ENCODE measurements at places on chromosomes 12 and 14.

- DNase-seq = no peak
Measured at GRCh38 chr12:121560392-121561008, 20.3 kb downstream of the KDM2B start.

GRCh38 chr12:22101749-22102243 lies 55.8 kb downstream of the CMAS start:
- DNase-seq = no peak

- no peak for DNase-seq
Measured at GRCh38 chr12:112350593-112351592, 31.3 kb downstream of the HECTD4 start.

DNA sequence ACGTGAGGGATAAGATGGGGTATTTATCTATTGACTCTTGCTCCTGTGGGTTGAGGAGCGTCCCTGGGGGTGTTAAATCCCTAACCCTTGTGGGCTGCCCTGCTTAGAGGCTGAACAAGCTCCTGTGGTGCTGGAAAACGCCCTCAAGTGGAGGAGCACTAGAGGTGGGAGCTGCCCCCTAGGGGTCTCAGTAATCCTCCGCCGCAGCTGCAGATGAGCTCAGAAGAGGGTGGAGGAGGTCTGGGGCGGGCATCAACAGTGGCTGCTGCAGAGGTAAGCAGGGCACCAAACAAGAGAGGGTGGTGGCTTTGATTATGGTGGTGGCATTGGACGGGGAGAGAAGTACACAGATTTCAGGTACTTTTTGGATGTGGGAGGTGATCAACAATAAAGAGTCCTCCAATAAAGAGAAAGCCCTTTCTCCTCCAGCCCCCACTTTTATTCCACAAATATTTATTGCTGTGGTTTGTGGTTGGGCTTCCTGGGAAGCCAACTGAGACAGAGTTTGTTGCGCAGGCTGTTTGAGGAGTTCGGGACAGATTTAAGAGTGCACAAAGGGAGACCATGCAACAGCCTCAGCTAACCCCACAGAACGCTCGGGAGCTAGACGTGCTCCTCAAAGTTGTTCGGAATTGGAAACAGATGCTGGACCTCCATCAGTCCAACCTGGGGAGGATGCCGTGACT lies 179.9 kb downstream of the ADCK1 start:
- no peak for DNase-seq

GRCh38 chr12:24975425-24975824 lies 26.5 kb upstream of the BCAT1 start:
- DNase-seq = no peak

- DNase-seq = no peak
Measured at GRCh38 chr12:77299910-77300669, 234.7 kb upstream of the E2F7 start.

DNA sequence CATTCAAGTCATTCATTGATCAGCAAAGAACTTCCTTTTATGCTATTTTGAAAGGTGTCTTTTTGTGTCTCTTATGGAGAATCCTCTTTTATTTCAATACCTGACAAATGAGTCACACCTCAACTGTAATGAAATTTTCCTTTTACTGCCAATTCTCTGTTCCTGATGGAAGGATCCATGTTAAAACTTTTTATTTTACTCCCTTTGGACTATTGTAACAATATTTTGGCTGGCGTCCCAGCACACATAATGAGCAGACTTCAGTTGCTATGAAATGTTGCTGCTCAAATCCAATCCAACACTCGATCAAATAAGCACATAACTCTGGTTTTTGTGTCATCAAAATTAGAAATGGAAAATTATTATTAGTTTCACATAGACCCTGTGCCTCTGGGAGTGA lies 21.9 kb upstream of the SLC15A5 start:
- no peak for DNase-seq

- no peak for DNase-seq
Measured at GRCh38 chr12:20810487-20810886, at the start of gene SLCO1B3. TSS of gene SLCO1B3 (plus strand) at chr12:20810705. CDS start at chr12:20815739, 5,034 bp downstream.

DNA sequence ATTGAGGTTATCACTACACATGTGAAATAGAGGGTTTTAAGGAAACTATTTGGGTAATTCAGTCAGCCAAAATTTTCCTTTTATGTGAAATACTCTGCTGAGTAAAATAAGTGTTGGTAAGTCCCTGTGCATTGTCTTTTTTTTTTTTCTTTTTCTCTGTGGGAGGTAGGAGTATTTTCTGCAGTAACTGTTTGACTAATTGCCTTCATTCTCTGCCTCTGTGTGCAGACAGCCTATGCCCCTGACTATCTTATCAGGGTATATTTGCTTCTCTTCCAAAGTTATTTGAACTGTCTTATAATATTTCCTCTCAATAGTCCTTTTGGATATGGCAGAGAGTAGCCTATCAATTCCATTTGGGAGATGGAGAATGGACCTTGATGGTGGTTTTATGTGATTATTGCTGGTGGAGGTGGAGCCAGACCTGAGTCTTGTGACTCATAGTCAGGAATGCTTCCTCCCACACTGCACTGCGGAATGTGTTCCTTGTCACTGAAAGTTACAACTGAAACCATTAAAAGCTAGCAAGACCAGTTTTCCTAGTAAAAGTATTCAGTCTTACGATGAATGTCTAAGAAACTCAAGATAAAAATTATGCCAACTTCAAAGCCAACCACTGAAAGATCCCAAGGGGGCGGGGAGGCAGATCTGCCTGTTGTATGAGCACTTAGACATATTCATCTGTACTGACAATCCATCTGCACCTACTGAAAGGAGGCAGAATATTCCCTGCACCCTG lies 40.9 kb upstream of the STXBP6 start:
- DNase-seq = peak; percentile 54

GRCh38 chr14:49636866-49637265 lies 1.8 kb upstream of the DNAAF2 start:
- DNase-seq = no peak

GRCh38 chr12:49549735-49550692 lies 11.2 kb downstream of the KCNH3 start:
- DNase-seq = no peak

- DNase-seq = no peak
Measured at GRCh38 chr12:21384261-21384660, 11.6 kb downstream of the IAPP start.

DNA sequence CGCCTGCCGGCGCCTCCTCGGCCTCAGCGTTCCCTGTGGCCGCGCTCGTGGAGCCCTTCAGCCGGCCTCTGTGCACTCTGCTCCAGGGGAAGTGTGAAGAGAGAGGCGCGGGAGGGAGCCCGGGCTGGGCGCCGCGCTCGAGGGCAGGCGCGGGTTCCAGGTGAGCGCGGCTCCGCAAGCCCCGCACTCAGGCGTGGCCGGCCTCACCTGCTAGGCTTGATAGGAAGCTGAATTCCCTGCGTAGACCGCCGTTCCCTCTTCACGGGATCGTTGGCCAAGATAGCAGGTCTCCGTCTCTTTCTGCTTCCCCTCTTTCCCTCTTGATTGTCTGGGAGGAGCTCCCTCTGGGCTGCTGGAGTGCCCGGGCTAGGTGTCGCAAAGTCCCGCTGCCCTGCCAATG lies 89.7 kb downstream of the ASCL4 start:
- no peak for DNase-seq

- no peak for DNase-seq
Measured at GRCh38 chr14:31251028-31251958, 43.7 kb upstream of the HECTD1 start.

DNA sequence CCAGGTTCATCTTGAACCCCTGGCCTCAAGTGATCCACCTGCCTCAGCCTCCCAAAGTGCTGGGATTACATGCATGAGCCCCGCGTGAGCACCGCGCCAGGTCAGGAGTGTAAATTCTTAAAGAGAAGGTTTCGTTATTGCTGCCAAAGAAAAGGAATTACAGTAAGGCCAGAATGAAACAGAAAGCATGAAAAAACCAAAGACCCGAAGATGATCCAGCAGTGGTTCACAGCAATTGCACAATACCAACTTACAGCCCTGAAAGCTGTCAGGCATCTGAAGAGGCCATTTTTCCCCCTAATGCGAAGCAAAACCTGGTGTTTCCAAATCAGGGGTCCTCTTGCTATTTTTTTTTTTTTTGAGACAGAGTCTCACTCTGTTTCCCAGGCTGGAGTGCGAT lies 10.3 kb downstream of the RBM23 start:
- no peak for DNase-seq

GRCh38 chr14:38168416-38168815 lies 39.3 kb upstream of the SSTR1 start:
- DNase-seq = no peak

- no peak for DNase-seq
Measured at GRCh38 chr12:50562520-50563433, 58.0 kb downstream of the DIP2B start.

- no peak for DNase-seq
Measured at GRCh38 chr14:70810621-70811020, 1.3 kb upstream of the MAP3K9 start.

DNA sequence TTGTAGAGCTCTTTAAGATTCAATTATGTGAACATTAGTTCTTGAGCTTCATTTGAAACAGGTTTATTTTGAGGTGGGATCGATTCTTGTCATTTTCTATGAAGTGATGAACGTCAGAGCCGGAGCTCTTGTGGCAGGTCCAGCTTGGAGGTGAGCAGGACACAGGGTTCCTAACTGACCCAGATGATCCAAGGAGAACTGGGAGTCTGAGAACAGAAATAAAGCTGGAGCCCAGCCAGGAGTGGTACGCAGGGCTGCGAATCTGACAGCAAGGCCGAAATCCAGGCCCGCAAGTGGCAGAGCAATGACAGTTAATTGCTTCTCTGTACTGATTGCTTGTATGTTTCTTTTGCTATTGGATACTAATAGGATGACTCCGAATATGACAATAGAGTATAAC lies 46.5 kb downstream of the EML1 start:
- DNase-seq = no peak

DNA sequence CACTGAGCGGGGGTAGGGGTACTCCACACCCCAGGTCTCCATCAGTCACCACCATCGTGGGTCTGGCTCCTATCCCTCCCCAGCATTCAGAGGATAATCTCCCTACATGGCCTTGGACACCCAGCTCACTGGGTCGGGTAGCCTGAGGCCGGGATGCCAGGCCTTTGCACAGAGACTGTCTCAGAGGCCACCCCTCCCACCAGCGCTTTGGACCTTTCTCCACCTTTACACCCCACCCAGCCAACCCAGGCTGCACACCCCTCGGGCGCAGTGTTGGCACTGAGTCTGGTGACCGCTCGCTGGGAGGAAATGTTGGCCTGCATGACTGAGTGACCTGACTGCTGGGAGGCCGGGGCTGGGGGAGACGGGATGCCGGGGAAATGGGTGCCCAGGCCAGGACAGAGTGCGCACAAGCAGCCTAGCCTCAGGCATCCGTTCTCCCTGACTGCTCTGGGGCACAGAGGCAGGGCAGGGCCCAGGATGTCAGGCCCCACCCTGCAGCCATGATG lies 10.6 kb upstream of the LBHD2 start:
- no peak for DNase-seq

DNA sequence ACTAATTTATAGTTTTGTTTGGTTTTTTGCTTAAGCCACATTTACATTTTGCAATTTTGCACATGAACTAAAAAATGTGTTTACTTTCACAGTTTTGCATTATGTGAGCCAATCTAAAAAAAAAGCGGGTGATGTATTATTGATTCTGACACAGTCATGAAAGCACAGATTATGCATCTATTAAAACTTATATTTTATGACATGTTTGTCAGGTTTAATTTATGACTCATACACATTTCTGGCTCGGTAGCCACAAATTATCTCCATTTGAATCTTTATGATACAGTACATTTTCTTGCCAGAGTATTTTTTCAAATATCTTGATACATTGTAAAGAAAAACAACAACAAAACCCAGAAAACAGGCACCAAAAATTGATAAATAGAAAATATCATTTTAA lies 280.4 kb upstream of the GRIP1 start:
- DNase-seq = no peak
